Foreskin keratinocyte (primary cell): ENCODE measurements at places on chromosomes 7 and 10. TPM values are rescaled to one million over a fixed set of nuclear protein-coding genes. Genes with fewer than 3 reads are reported as not detected.

- no peak for DNase-seq
These were observed 6.7 kb downstream of the BHLHA15 start for GRCh38 chr7:98217623-98218582.

DNA sequence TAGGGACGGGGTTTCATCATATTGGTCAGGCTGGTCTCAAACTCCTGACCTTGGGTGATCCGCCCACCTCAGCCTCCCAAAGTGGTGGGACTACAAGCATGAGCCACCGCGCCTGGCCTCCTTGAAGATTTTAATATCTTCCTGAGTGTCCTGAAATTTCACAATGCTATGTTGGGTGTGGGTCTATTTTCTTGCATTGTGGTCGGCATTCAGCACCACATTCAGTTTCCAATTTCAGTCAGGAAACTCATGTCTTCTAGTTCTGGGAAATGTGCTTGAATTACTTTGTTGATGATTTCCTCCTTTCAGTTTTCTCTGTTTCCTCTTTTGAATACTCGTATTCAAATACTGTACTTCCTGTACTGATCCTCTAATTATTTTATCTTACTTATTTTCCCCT is 49.3 kb upstream of the IL6 start:
- DNase-seq = no peak

GRCh38 chr10:20622531-20623211 is 274.4 kb downstream of the NEBL start:
- peak; percentile 7 for DNase-seq

DNA sequence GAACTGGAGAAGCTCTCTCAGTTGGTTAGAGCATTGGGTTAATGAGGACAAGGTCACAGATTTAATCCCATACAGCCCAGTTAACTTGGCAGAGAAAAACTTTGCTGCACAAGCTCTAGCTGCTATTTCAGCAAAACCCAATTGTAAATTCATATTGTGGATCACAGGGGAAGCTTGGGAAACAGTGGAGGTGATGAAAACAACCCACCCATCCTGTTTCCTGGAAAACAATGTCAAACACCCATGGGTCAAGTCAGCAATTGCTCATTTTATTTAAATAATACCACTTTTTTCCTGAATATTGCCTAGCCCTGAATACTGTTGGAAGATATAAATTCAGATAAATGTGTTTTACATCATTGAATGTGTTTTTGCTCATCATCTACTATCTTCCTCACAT is 900.6 kb upstream of the LRRTM3 start:
- no peak for DNase-seq

- DNase-seq = no peak
These were observed 28.0 kb downstream of the SNX10 start for GRCh38 chr7:26319636-26320035.

- DNase-seq = no peak
These were observed 754.6 kb downstream of the REEP3 start for GRCh38 chr10:64275774-64276173.

DNA sequence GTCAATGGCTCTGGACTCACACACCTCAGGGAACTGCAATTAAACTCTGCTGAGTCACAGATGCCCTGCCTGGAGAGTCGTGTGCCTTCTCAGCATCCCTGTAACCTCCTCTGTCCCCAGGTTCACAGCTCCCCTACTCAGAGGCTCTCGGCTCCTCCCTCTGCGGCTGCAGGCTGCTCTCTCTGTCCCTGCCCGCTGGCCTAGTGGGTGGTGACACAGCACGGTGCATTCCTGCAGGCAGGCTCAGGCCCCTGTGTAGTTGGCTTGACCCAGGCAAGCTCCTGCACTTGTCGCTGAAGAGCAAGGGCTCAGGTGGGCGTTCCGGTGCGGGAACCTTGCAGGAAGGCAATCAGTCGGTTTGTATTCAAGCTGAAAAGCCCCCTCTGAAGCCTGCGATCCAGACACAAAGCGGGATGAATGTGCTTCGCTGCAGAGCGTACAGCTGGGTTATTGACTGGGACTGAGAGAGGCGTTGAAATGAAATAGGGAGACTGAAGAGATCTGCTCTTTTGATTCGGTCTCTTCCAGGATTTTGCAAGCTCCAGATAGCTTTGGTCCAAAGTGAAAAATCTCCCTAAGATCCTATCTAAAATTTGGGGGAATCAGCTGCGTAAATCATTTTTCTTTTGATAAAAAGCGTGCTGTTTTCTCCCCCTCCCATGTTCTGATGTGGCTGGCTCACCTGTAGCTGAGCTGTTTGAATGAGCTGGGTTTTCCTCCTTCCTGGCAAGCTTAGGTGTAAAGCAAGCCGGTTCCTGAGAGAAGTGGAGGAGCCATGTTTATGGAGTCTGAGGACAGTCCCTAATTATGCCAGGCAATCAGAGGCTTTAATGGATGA is 208.7 kb upstream of the PHYHIPL start:
- no peak for DNase-seq

GRCh38 chr7:68216051-68216450 is 1219.4 kb downstream of the TYW1 start:
- no peak for DNase-seq

- no peak for DNase-seq
These were observed 17.1 kb downstream of the CDNF start for GRCh38 chr10:14820775-14821154.

FKBP6 gene
- 0.07 TPM in 1 of 2 replicates, not detected in the other for polyA plus RNA-seq

DNA sequence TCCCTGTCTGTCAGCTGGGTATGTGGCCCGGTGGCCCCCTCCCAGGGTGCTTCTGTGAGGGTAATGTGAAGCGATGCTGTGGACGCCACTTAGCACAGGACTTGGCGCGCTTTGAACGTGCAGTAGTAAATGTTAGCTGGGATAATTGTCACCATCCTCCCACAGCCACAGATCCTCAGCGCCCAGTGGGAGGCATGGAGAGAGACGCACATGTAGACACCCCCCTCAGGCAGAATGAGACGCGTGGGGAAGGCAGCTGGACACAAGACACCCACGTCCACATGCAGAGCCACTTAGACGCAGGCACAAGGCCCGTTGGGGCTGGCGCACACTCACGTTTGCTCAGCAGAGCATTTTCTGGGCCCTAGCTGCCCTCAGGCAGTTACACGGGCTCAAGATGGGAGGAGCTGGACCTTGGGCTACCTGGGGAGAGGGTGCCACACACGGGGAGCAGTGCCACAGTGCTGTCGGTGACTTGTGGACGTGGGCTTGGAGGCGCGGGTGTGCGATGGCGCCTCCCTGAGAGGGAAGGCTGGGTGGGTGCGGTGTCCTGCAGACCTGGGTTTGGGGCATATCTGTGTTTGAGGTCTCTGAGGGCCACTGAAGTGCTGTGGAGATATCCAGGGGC is 26.4 kb downstream of the ADCYAP1R1 start:
- DNase-seq = no peak

GRCh38 chr7:92973974-92974373 is 137.6 kb upstream of the CDK6 start:
- DNase-seq = peak; percentile 84

UCN3 gene
- not detected in 2 replicates for polyA plus RNA-seq

DNA sequence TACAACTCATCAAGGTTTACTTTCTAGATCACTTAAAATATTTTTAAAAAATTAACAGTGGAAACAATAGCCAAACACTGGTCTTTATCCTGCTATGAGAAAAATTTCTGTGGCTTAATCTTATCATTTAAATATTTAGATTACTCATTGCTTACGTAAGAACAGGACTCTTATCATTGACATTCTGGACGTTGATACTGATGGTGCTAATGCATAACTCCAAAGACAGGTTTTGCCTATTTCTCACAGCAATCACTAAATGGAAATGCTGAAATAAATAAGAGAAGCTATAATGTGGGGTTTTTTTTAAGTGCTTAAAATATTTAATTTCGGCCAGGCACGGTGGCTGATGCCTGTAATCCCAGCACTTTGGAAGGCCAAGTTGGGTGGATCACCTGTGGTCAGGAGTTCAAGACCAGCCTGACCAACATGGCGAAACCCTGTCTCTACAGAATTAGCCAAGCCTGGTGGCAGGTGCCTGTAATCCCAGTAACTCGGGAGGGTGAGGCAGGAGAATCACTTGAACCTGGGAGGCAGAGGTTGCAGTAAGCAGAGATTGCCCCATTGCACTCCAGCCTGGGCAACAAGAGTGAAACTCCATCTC is 195.0 kb downstream of the HGF start:
- DNase-seq = no peak

DNA sequence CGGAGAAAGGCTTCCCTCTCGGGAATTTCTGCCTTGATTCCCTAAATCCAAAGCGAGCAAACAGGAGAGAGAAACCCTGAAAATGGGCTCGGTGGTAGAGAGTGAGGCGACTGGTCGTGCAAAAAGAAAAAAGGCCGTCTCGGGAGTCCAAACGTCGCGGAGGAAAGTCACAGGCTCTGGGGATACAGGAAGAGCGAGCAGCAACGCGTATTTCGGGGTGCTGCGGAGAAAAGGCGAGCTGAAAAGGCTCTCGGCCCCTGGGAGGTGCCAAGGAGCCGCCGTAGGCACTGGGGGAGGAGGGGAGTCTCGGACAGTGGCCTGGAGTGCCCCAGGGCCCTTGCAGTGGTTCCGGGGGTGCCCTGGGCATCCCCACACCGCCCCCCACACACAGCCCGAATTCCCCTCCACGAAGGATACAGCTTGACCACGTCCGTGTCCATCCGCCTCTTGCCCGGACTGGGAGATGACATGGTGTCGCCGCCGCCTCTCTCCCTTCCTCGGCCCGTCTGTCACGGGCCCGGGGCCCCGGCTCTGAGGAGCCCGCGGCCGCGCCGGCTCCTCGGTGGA is 591 bp downstream of the UBE2H start:
- no peak for DNase-seq

GTF2IRD1 gene
- 35.4 and 36.7 TPM in 2 replicates for polyA plus RNA-seq

GRCh38 chr10:120897343-120897742 is 46.2 kb downstream of the WDR11 start:
- DNase-seq = peak; percentile 23

DNA sequence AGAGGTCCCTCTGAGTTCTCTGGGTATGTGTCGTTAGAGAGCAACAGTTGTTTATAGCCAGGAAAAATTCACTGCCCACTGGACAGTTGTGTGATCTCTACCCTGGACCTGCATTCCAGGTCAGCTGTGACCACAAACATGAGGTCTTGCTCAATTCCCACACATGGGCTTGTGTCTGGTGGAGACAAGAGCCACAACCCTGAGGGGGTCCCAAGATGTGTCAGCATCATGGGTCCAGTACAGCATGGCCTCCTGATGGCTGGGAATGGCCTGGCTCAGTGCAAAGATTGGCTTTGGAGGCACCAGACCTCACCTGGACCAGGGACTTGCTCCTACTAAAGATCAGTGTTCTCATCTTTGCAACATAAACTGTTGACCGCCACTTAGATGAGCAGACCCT is 751.6 kb downstream of the GRID1 start:
- no peak for DNase-seq

OR9A2 gene
- polyA plus RNA-seq = not detected in 2 replicates

DNA sequence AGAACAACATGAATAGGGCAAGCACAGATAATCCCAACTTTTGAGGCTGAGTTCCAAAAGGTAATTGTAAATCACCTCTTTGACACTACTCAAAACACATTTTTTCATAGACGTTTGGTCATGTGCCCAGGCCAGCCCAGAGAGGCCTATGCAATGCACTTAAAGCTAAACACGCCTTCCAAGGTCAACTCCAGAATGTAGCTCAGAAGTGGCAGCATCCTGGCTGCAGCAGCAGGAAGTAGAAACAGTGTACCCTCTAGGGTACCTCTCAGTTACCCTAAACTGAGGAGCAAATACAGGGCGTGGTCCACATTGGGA is 58.7 kb downstream of the OSBPL3 start:
- no peak for DNase-seq

DNA sequence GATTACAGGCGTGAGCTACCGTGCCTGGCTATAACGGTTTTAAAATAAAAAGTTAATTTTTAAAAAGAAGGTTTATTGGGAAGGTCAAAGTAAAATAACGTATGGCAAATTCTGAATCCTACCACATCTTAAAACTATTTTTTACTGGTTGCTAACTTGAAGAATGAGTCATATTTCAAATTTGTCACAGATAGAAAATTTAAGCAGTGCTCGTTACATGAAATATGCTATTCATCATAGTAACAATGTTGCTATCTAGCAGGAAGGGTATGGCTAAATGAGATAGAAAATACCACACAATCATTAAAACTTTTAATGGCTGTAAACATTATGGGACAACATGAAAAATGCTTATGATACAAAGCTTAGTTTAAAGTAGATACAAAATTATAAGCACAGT is 500.5 kb downstream of the PHTF2 start:
- no peak for DNase-seq

KCNMA1 gene
- 4.3 TPM in 2 replicates for polyA plus RNA-seq

DNA sequence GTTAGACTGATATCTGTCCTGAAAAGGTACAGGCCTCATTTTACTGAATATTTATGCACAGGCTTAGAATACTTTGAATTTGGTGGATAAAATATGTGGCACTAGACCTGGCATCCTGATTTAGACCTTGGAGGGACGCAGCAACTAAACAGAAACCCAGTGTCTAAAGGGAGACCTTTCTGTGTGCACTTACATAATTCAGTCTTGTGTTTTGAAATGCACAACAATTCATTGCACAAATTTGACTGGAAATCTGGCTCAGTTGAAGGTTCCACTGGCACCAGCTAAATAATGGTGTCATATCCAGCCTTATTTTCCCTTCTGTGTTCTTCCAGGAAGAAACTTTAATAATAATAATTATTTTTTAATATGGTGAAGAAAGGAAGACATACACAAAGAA is 142.1 kb downstream of the SND1 start:
- DNase-seq = no peak

- no peak for DNase-seq
These were observed 166.3 kb upstream of the RHOBTB1 start for GRCh38 chr10:61110188-61110844.

DNA sequence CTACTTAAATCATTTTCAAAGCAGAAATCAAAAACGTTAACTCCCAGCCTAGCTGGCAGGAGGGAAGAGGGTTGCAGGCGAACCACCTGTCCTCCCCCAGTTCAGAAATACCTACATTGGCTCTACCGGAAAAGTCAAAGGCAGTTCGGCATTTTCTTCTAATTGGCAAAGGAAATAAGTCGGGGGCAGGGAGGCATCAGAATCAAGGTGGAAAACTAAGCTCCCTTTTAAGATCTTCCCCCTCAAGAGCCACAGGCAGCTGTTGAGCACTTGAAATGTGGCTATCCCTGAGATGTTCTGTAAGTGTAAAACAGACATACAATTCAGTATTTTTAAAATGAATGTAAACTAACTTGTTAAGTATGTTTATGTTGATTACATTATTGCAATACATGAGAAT is 957 bp upstream of the ELMO1 start:
- no peak for DNase-seq

TAS2R41 gene
- not detected in 2 replicates for polyA plus RNA-seq

DNA sequence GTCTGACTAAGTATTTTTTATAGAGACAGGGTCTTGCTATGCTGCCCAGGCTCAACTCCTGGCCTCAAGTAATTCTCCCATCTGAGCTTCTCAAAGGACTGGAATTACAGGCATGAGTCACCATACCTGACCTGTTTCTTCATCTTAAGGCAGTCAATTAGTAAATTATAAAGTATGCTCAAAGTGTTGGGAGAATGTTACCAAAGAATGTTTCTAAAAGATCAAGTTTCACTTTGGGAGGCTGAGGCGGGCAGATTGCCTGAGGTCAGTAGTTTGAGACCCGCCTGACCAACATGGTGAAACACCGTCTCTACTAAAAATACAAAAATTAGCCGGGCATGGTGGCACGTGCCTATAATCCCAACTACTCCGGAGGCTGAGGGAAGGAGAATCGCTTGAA is 117.0 kb downstream of the ALOX5 start:
- DNase-seq = peak; percentile 25

- DNase-seq = no peak
These were observed 128.7 kb downstream of the GNAI1 start for GRCh38 chr7:80263333-80263732.

POLR3A gene
- polyA plus RNA-seq = 7.3 and 7.7 TPM in 2 replicates

LRGUK gene
- polyA plus RNA-seq = 0.02 TPM in 1 of 2 replicates, not detected in the other

DKK1 gene
- polyA plus RNA-seq = 194 and 421 TPM in 2 replicates

- no peak for DNase-seq
These were observed 219.2 kb upstream of the CTBP2 start for GRCh38 chr10:125379592-125379991.
